Upper lobe of left lung (tissue), 6 donors: ENCODE measurements at places on chromosomes 7 and 10.
A peak's percentile ranks its signal among the peaks of the same experiment; 100 is the strongest.

DNA sequence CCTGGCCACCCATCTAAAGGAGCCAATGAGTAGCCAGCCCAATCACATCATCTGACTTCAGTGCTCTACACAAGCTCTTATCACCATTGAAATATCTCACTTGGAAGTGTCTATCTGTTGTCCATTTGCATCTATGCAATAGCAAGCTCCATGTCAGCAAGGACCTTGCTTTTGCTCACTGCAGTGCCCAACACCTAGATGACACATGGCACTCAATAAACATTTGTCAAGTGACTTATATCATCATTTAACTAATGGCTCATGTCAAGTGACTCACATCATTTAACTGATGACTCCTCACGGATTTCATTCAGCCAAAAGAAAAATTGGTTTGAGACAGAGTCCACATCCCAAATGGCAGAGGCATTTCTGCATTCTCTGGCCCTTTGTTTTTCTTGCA is 92.9 kb upstream of the ADAM12 start:
- no peak for DNase-seq

GRCh38 chr10:34593930-34594329 is 221.2 kb downstream of the PARD3 start:
- DNase-seq: no peak

DNA sequence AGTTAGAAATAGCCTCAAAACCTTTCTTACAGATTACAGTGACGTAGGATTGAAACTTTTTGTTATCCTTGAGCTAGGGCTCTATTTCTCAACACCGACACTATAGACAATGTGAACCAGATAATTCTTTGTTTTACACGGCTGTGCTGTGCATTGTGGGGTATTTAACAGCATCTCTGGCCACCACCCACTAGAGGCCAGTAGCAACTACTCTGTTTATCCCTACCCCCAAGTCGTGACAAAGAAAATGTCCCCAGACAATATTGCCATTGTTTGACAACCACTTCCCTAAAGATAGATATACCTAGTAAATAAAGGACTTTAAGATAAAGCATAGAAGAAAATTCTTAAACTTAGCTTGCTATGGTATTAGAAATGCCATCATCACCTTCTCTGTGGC is 359.6 kb downstream of the ARL4A start:
- DNase-seq: no peak

DNA sequence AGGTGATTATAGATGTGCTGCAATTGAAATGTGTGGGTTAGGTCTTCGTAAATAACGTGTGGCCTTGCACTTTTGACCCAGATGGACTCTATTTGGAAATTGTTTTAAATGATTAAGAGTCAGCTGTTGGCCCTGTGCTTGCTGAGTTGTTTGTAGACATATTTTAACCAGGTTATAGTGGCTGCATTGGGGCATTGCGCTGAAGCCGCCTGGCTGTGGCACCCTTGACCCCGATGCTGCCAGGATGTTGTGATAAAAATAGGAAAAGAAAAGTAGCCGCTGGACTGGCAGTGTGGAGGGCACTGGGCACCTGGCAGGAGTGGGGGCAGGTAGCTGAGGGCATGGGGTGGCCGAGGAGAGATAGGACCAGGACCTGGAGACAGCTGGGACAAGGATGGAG is 13.4 kb downstream of the LRRC27 start:
- DNase-seq: peak; percentile 8

GRCh38 chr7:42117201-42117600 is 119.8 kb downstream of the GLI3 start:
- DNase-seq: no peak

- DNase-seq: peak; percentile 21
Observed at GRCh38 chr10:44966129-44966815, 6.7 kb downstream of the RASSF4 start.

DNA sequence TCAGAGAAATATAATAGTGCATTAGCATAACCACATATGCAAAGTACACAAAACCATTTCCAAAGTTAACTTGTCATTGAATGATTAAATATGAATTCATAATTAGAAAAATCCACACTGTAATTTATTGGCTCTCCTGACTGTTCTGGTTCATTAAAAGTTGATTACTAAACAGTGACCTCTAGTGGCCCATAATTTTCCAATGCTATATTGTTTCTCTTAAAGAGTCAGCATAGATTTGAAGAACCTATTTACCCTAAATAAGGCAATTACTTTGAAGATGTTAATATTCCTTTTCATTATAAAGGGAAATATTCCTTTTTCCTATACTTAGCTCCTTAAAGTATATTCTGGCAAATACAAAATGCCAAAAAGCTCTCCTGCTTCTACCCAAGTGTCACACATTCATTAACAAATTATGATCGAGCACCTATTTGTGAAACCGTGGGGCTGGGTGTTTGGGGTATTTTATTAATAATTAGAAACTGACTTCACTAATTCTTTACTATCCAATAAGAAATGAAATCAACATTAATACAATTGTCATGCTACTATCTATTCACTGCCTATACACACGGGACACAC is 86.2 kb downstream of the HIBADH start:
- no peak for DNase-seq

GRCh38 chr10:11670381-11670780 is 58.9 kb upstream of the USP6NL start:
- DNase-seq: no peak

- DNase-seq: no peak
Observed at GRCh38 chr7:108143658-108144420, 13.7 kb upstream of the LAMB4 start.

DNA sequence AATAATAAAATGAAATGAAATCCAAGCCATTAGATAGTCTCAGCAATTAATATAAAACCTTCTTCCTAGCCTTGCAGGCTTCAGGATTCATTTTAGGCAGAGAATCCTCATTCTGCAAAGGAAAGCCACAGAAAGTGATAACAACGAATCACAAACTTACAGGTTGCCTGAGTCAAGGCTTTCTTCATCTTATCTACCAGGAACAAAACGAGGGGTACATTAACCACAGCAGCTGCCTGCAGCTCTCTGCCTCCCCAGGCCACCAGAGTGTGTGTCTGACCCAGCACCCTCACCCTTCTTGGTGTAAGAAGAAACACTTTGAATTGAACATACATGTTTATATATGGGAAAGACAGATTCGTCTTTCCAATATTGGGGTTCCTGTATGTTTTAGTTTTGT is 12.5 kb upstream of the TNS3 start:
- DNase-seq: no peak

DNA sequence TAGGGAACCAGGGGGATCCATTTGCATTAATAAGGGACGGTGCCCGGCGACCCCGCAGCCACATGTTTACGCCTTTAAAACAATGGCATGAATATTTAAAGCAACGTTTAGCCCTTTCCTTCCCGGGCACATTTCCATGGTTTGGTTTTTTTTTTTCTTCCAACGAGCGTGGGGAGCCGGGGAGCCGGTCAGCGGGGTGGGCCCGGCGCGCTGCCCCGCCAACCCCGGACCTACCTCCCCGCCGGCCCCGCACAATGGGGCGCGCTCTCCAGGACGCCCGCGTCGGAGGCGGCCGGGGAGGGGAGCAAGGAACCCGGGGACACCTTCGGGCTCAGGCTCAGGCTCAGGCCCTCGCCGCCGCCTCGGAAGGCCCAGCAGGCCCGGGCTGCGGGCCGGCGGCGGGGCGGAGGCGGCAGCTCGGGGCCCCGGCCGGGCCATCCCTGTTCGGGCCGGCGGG is 1.0 kb downstream of the SEPHS1 start:
- DNase-seq: no peak

GRCh38 chr7:45939574-45939973 is 18.5 kb upstream of the IGFBP3 start:
- no peak for DNase-seq

DNA sequence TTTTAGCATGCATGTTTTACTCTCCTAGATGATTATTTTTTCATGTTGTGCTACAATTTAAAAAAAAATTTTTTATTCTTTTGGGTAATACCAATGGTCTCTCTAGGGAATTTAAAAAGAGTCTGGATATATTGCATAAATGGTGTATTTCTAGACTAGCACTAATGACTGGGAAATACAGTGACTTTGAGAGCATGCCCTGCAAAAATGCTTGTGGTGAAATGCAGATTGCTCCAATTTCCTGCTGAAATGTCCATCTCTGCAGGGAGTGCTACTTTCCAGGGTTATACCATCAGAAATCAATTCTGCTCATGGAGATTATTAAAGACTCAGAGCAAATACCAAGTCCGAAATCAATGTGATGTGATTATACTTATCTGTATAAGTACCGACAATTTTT is 186.1 kb downstream of the PRKG1 start:
- DNase-seq: no peak

DNA sequence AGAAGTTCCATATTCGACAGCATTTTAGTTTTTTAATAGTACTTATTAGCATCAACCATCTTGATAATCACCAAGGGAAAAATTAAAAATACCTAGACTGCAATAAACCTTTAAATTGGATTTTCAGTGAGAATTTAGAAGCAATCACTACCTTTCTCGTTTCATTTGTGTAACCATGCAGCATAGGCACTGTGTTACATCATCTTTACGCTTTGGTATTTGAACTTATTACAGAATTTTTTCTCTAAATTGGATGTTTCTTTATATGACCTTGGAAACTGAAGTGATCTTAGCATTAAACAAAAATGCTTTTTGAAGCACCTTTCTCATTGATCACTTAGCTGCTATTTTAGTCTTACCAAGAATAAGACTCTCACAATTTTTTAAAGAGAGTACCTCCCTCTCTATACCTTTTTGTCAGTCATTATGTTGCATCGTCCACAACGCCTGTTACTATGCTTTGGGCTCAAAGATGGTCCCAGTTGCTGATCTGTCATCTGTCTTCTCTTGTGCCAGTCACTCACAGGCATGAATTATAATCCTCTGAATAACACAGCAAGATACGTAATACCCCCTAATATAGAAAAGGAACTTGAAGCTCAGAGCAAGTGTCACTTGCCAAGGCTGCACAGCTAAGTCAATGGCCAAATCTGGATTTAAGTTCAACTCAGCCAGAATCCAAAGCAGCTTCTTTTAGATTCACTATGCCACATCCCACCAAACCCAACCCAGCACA is 19.6 kb upstream of the ASCC1 start:
- DNase-seq: no peak

DNA sequence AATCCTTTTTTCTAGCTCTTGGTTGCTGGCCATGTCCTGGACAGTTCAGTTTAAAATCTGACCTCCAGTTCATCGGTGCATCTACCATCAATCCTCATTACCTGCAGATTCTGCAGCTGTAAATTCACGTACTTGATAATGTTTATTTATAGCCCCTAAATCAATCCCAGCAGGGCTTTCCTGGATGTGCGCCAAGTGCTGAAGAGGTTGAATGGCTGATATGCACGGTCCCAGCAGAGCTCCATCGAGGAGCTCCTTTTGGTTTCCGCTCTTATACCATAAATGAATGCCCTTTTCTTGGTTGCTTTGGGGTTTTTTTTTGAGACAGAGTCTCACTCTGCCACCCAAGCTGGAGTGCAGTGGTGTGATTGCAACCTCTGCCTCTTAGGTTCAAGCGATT is 91.2 kb upstream of the CCZ1B start:
- DNase-seq: no peak

DNA sequence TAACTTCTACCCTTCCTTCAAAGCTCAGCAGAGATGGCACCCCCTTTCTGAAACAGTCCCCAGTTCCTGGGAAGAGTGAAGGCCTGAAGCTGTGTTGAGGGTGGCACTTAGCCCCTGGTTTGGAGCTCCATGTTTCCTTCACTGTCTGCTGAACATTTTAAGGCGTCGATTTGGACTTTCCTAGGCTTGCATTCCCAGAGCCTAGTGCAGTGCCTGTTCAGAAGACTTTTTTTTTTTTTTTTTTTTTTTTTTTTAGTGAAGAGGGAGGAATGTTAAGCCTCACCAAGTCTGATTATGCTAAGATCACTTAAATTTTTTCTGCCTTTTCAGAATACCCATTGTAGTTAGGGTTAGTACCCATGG is 97.0 kb downstream of the PFKFB3 start:
- DNase-seq: no peak

DNA sequence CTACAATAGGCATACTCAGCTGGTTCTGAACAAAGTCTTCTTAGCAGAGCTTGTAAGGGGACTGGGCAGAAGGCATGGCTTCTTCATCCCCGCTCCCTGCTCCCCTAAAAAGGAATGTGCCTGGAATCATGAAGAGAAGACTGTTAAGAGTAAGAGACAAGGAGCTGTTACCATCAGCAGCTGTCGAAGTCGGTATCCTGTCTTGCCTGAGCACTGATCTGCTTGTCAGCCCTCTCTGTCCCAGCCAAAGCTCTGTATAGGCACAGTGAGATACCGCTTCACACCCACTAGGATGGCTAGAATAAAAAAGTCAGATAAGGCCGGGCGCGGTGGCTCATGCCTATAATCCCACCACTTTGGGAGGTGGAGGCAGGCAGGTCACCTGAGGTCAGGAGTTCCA is 2.4 kb downstream of the ABLIM1 start:
- DNase-seq: no peak

- no peak for DNase-seq
Observed at GRCh38 chr10:80498833-80499741, 38.6 kb upstream of the SH2D4B start.

DNA sequence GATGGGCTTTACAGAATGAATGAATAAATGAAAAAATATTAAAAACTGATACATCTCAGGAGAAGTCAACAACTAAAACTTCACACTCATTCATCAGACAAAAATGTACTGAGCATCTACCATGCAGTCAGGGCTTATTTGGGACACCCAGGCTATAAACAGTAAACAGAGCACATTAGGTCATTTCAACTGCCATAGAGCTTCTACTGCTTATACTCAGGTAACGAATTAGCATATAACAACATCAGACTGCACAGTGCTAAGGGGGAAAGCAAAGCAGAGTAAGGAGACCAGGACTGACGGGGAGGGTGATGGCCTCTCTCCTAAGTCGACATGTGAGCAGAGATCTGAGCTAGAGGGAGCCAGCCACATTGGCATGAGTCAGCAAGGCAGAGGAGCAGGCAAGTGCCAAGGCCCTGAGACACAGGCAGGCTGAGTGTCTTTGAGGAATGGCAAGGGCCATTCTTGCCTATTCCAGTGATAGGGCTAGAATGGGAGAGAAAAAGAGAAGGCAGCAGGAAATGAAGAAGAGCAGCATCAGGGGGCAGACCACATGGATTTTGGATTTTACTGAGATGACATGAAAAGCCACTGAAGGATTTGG is 528.9 kb downstream of the PARD3 start:
- no peak for DNase-seq

DNA sequence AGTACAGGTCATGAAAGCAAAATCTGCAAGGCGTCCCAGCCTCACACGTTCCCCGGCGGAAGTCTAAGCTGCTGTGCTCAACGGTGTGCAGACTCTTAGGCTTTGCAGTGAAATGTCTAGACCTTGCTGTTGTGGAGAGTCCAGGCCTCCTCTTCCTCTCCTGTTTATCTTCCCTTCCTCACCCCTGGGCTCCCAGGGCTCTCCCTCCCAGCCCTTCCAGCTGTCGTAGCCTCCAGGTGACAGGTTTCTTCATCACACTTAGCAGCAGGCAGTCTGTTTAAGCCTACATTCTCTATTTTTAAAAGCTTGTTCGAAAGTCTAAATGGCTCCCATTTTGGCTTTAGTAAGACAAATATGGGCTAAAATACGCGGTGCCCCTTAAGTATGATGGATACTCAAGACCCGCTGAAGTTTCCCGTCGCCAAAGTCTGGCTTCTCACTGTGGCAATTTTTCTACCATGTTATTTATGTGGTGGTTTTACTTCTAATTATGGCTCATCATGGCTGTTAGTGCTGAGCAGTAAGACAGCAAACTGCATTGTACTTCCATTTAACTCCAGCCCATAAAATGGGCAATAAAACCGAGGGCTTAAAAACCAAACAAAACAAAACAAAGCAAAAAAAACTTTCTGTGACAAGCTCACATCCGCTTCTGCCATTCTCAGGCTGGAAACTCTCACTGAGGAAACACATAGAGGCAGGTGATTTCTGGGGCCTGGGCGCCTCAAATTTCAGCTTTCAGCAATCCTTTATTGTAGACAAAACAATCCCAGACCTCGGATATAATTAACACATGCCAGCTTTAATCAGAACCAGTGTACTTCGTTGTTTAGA is 243.2 kb downstream of the SNX10 start:
- no peak for DNase-seq
